Naive thymus-derived CD8-positive, alpha-beta T cell (primary cell): ENCODE measurements at places on chromosomes 5 and 9. TPM values are rescaled to one million over a fixed set of nuclear protein-coding genes. Genes with fewer than 3 reads are reported as not detected.

The ADGRV1 gene
- 0.13 TPM for total RNA-seq

The LURAP1L gene
- not detected for total RNA-seq

The SLC34A3 gene
- not detected for total RNA-seq

The GPR150 gene
- 1.6 TPM for total RNA-seq

The HEMGN gene
- total RNA-seq = 1.9 TPM

DNA sequence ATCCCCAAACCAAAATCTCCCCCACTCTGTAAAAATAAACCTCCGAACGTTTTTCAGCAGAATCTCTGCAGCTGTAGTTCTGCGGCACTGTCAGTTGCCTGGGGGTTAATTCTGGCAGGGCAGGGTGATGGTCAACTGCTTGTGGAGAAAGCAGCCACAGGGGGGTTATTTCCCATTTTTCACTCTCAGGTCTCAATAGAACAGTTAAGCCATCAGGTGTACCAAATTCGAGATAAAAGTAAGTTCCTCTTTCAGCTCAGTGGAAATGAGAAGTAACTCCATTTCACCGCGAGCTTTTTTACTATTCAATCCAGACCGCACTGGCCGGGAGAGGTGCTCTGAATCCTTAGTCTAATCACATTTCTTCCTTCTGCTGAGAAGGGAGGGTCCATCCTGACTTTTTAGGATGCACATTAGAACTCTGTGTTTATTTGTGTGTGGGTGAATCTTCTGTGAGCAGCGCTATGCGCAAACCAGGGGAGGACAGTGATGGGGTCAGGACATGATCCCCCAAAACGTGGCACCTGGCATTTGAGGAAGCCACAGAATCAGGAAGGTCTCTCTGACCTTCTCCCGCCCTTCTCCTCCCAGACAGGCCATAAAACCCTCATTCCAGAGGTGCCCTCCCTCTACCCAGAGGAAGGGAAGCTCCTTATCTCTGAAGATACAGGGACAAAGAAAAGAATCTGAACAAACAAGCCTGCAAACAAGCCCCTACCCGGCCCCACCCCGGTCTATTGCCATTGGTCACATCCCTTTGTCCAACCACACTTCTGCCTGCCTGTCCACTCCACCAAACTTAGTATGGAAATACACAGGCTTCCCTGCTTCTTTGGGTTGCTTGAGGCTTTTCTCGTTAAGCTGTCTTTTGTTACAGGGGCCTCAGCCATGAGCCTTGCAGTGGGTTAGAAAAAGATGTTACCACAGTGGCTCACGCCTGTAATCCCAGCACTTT lies 229.0 kb downstream of the ROR2 start:
- H3K27ac ChIP-seq = no peak overlapping the region
- DNase-seq = no peak
- H3K27me3 ChIP-seq = peaks cover 38% of the 10 kb centered on the region
- H3K4me1 ChIP-seq = no peaks in the 10 kb centered on the region
- peaks cover 16% of the 10 kb centered on the region for H3K36me3 ChIP-seq
- H3K4me3 ChIP-seq = no peak overlapping the region

DNA sequence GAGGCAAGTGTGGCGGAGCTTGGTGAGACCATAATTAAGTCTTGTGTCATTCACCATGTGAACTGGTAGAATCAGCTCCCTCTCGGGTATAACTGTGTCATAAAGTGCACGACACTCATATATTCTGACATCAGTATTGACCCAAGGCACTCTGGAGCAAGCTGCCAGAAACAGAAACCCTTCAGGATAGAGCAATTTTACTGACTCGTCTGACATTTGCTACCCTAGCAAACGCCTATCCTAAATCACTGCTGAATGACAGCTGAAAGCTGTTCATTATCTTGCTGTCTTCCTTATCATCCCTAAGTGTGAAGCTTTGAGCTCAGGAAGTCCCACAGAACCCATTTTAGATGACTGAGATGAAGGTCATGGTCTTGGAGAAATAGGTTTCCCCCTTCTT lies 27.8 kb downstream of the PTCH1 start:
- no peaks in the 10 kb centered on the region for H3K27me3 ChIP-seq
- no peak overlapping the region for H3K4me3 ChIP-seq
- no peak for DNase-seq
- no peak overlapping the region for H3K27ac ChIP-seq
- peaks cover 16% of the 10 kb centered on the region for H3K36me3 ChIP-seq

GRCh38 chr5:81035522-81035921 lies 75.4 kb downstream of the RASGRF2 start:
- H3K27me3 ChIP-seq = no peaks in the 10 kb centered on the region
- DNase-seq = no peak
